AG08395 (cell line): ENCODE measurements at places on chromosomes 2 and 18.

- peak; percentile 17 for DNase-seq
Observed at GRCh38 chr2:181784556-181784955, 104.2 kb upstream of the NEUROD1 start.

DNA sequence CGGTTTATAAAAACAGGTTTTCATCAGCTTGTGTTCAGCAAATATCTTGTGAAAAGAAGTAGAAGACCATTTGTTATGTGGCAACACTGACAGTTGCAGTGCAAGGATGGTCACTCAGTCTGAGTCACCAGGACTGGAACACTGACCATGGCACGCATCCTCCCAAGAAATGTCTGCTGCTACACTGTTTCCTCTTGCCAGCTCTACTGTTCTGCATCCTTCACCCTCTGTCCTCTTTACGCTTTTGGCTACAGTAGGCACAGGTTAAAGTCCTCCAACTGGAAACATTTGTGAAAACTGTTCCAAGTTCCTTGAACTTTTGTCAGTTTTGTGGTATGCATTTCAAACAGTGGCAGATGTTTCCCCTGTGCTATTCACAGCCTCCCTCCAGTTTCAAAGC, 39.4 kb downstream of the OSR1 start:
- no peak for DNase-seq

DNA sequence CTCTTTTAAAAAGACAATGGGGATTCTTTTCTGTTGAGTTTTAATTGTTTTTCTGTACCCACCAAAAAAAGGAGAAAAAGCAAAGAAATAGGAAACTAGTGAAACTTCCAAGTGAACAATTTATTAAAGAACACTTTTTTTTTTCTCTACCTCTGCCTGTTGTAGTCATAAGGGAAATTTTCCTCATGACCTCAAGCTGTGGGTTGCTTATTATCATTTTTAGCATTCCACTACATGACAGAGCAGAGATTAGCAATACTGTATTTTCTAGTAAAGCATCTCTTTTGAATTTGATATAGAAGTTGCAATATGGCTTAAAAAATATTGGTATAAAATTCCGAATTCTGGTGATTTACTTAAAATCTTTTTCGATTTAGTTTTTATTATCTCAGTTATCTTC, 87.9 kb upstream of the LRRTM1 start:
- DNase-seq, result peak; percentile 66

DNA sequence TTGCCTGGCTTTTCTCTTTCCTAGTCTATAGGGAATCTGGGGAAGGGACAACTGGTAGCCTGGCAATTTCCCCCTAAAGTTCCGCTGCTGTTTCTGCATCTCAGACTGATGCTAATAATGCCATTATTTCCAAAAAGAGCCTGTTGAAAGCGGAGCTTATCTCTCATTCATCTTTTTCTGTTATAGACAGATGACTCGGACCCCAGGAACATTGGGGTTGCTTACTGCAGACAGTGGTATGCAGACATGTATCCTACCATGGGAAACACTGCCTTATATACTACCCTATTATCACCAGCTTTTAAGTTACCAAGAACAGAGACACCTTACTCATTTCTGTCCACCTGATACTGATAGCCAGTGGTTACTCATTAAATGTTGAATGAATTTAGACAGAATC, 15.3 kb downstream of the ETAA1 start:
- no peak for DNase-seq

DNA sequence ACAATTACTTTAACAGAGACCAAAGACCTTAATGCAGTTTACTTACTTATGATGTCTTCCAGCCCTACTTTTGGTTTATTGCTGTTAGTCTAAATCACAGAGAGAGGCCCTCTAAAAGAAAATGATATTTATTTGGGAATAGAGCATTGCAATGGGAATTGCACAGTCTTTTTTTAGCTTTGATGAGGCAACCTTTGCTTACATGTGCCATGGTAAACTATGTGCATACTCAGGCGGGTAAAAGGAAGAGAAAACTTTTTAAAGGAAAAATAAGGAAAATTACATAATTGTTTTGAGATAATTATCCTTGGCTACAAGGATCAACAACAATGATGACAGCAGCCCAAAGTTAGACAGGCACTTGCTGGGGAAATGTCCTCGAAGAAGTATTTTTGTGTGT, 78.6 kb downstream of the EFEMP1 start:
- no peak for DNase-seq

- peak; percentile 6 for DNase-seq
Observed at GRCh38 chr2:29920631-29921559, 491 bp downstream of the ALK start.

- no peak for DNase-seq
Observed at GRCh38 chr2:60534052-60534685, 19.3 kb downstream of the BCL11A start.

GRCh38 chr2:241136191-241136590, 13.1 kb downstream of the PASK start:
- no peak for DNase-seq

DNA sequence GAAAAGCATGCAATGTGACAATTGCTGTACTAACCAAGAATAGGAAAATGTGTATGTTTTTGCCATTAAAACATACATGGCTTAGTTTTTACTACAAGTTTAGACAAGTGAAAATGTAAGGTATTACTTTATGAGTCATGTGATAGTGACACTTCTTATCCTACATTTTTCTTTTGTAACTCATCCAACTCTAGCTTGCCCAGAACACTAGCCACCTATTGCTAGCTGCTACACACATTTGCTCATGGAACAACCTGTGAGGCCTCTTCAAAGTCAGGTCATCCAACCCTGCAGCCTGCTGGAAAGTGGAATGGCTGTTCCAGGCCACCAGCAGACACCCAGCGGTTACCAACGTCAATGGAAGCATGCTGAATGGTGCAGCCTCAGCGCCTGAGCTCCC, 1043.9 kb downstream of the TMEM182 start:
- DNase-seq, result no peak

DNA sequence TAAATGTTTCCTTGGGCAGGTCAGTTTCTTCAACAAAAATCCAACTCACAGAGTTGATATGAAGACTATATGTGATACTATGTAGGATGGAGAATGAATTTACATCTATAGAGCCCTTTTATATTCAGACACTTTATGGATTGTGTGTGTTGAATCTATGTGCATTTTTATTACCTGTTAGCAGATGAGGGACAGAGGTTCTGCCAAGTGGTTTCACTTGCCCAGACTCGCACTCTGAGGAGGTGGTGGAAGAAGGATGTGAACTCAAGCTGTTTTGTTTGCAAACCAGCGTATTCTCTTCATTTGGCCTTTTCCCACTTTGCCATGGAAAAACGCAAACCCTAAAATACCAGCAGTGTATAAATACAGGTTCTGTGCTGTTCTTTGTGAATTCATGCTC, 237.6 kb downstream of the TDRD15 start:
- DNase-seq, result no peak

DNA sequence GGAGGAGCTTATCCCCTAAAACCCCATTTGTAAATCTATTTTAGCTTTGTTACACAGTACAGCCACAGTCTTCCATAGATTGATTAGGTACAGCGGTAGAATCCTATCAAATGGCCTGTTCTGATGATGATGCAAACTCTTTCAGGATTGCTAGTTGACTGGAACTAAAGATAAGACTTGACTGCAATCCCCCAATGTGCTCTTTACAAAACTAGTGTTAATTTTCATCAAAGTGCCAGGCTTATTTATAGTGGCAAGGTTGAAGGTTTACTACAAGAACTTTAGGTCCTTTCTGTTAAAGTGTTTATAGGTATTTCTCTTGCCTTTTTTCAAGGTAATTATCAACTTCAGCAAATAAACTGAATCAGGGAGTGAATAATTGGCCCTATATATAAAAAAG, 9.0 kb upstream of the OTX1 start:
- DNase-seq, result no peak

- peak; percentile 90 for DNase-seq
Observed at GRCh38 chr2:120613742-120614571, 121.7 kb upstream of the GLI2 start.

GRCh38 chr18:75248426-75249174, 38.0 kb downstream of the TSHZ1 start:
- DNase-seq, result no peak

- DNase-seq, result peak; percentile 17
Observed at GRCh38 chr2:178005756-178006155, 66.8 kb downstream of the PDE11A start.

- no peak for DNase-seq
Observed at GRCh38 chr2:10109311-10109710, 13.2 kb upstream of the RRM2 start.

- no peak for DNase-seq
Observed at GRCh38 chr2:70656421-70657010, 102.9 kb upstream of the TGFA start.

- no peak for DNase-seq
Observed at GRCh38 chr18:57258131-57258777, 94.1 kb upstream of the ST8SIA3 start.

- no peak for DNase-seq
Observed at GRCh38 chr2:38700113-38700785, 34.3 kb downstream of the GALM start.

GRCh38 chr2:88517759-88518201, 65.3 kb upstream of the FOXI3 start:
- no peak for DNase-seq

- DNase-seq, result peak; percentile 95
Observed at GRCh38 chr2:30113617-30114293, 33.1 kb upstream of the YPEL5 start.

DNA sequence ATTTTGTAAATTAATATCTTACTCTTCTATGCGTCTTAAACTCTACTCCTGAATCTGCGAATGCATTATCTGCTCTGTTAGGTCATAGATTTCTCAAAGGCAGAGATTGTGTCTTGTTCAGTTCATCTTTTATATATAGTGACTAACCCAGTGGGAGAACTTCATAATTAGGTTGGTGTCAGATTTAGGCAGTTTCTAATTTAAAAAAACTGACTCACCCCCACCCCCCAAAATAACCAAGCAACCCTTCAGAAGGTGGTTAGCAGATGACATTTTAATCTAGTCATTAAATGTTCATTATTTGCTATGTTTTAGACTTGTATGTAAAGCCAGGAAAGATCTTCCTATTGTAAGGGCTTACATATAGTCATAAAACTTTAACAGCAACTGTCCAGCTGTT, 10.4 kb downstream of the SERPINB12 start:
- no peak for DNase-seq

GRCh38 chr18:48757367-48757766, 193.4 kb downstream of the SMAD7 start:
- no peak for DNase-seq

DNA sequence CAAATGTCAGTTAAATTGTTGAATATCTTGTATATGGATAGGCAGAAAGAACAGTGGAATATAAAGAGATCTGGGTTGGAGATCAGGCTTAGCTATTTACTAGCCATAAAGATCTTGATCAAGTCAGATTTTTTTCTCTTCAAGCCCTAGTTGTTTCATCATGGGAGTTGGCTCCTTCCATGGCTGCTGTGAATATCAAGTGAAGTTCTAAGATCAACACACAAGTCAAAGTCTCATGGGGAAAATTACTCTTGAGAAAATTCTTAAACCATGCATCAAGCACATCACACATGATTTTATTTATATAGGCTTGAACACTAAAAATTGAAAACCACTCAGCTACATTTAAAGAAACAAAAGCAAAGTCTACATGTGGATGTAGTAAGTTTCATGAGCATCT, 79.8 kb downstream of the C1D start:
- DNase-seq, result no peak

GRCh38 chr18:1047406-1047805, 142.7 kb downstream of the ADCYAP1 start:
- DNase-seq, result no peak

GRCh38 chr18:11741505-11742145, 52.6 kb downstream of the GNAL start:
- peak; percentile 30 for DNase-seq

- no peak for DNase-seq
Observed at GRCh38 chr2:32770360-32770759, 142.5 kb downstream of the TTC27 start.

DNA sequence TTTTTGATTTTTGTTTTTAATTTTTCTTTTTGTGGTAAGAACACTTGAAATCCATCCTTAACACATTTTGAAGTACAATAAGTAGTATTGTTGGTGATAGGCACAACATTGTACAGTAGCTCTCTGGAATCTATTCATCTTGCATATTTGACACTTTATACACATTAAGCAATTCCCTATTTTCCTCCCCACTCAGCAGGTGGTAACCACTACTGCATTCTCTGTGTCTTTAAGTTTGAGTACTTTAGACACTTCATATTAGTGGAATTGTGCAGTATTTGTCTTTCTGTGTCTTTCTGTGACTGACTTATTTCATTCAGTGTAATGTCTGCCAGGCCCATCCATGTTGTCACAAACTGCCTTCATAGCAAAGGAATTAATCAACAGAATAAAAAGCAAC, 471.7 kb upstream of the CDH20 start:
- no peak for DNase-seq

- DNase-seq, result no peak
Observed at GRCh38 chr2:200263279-200263678, 43.2 kb upstream of the SPATS2L start.

- no peak for DNase-seq
Observed at GRCh38 chr2:191907545-191907944, 60.7 kb upstream of the CAVIN2 start.

DNA sequence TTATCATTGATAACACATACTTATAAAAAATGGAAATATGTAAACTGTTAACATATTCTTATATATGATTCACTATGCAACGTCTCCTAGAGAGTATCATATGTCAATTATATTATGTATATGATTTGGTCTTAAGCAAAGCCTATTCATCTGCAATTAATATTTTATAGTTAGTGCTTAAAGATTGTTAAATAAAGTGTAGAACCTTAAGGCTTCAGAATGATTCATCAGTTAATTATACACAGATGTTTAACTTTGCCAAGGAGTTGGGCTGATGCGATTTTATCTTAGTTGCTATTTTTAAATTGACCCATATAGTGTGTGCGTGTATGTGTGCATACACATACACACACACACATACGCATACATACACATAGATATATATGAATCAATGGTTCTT, 323.1 kb downstream of the RBM43 start:
- DNase-seq, result peak; percentile 29

DNA sequence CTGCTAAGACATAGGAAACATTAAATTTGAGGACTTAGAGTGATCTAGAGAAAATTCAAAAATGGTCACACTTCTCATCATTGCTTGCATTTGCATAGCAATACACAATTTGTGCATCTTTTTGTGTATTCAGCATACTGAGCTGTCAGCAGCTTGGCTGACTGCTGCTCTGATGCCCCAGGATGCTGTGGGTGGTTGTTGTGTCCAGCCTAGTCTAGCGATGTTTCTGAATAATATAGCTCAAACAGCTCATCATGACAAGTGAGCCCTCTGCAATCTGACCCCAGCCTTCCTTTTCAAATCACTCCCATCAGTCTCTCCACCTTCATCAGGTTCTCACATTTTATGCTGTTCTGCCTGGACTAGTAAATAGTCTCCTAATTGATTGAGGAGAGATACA, 483.7 kb upstream of the SPHKAP start:
- no peak for DNase-seq

- no peak for DNase-seq
Observed at GRCh38 chr18:8742387-8743361, 37.3 kb downstream of the MTCL1 start.
